ENCODE measurements at places on chromosomes 5 and 9.

GRCh38 chr5:67831048-67831447 lies 384.5 kb upstream of the PIK3R1 start:
- no peak for DNase-seq

DNA sequence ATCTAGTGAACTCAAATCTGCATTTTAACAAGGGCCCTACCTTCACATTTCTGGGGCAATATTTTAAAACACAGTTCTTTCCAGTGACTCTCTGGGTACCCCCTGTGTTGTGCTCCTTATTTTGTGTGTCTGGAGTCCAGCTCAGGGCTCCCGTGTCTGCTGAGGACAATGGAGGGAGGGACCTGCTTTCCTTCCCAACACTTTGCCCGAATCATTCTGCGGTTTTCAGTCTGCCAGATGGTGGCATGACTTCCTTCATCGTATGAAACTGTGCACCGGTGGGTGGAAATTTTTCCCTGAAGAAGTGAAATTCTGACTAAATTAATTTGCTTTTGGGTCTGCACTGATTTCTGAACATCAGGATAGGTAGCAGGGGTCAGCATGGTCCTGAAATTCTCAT lies 153.6 kb upstream of the CD180 start:
- DNase-seq: no peak

GRCh38 chr5:112861638-112861985 lies 525 bp downstream of the SRP19 start:
- DNase-seq: no peak

DNA sequence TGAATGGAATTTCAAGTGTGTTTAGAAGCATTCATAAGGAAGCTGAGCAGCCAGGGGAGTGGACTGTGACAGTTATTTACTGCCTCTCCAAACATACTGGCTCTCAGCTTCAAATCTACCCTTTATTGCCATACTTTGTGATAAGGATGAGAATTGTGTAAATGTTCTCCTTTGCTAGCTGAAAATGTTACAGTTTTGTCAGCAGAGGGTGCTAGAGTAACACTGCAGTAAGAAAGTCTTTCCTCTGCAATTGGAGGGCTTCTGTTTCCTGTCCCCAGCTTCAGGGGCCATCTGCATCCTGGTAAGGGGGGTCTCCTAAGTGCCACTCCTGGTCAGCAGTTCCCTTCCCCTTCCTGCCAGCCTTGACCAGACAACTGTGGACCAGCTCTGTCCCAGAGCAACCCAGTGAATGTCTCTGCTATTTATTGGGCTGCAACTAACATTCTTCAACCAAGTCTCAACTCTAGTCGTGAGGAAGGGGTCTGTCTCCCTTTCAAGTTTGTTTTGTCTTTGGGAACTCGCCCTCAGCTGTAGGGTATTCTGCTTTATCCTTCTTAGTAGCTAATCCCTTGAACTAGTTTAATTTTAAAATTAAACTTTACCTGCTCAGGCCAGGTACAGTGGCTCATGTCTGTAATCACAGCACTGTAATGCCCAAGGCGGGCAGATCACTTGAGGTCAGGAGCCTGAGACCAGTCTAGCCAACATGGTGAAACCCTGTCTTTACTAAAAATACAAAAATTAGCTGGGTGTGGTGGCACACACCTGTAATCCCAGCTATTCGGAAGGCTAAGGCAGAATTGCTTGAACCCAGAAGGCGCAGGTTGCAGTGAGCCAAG lies 45.3 kb downstream of the RAPGEF6 start:
- DNase-seq: peak; percentile 73

- DNase-seq: no peak
Measured at GRCh38 chr5:73591698-73592501, 26.4 kb downstream of the UTP15 start.

- DNase-seq: no peak
Measured at GRCh38 chr5:99773290-99773689, 761.9 kb upstream of the FAM174A start.

GRCh38 chr9:114057161-114057885 lies 20.8 kb downstream of the AMBP start:
- DNase-seq: no peak

DNA sequence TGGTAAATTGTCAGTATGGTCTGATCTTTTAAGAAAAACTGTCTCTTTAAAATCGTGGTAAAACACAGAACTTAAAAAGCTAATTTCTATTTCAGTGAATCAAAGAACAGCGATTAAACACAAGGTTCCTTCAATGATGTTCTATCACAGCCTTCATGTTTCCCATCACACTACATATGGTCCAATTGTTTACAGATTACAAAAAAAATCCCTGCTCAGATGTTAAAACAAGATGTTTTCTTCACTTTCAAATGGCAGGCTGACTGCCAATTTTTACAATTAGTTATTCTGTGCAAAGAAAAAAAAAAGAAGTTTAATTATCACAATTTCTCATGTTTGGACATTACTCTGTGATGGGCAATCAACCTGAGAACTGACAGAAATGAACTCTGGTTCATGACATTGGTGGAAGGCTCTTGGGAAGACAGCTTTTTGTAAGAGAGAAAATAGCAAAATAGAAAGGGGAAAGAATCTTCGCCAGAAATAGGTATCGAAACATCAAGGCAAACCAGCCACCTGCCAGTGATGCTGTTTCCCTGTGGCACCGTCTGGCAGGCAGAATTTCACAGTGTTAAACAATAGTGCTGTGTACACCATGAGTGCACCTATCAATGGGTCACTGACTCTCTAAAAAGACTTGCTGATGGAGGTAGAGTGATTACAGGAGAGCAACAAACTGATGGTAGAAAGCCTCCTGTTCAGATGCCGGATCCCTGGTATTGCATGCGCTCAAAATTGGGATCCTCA lies 1020.0 kb upstream of the ARRDC3 start:
- DNase-seq: no peak

DNA sequence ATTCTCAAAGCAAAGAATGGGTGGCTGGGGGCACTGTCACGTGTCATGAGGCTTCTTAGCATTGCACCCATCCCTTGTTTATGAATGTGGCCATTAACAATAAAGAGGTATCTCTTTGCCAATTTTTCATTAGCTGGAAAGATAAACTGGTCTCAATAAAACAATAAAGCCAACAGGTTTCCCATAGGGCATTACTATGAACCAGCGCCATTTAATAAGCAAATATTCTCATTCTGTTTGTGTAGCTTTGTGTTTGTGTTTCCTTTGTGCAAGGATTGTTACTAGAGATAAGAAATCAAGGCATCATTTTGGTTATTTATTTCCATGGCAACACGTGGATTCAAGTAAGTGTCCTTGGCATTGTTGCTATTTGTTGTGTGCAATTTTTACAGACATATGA lies 37.6 kb upstream of the CAST start:
- DNase-seq: no peak

- DNase-seq: peak; percentile 28
Measured at GRCh38 chr9:7799234-7799943, at the start of gene DMAC1. DMAC1 (minus strand) TSS chr9:7799778; CDS start chr9:7799734, 44 bp downstream.

- DNase-seq: no peak
Measured at GRCh38 chr9:16312962-16313546, 557.4 kb downstream of the BNC2 start.

- no peak for DNase-seq
Measured at GRCh38 chr5:74310386-74310785, 330.1 kb downstream of the ENC1 start.

DNA sequence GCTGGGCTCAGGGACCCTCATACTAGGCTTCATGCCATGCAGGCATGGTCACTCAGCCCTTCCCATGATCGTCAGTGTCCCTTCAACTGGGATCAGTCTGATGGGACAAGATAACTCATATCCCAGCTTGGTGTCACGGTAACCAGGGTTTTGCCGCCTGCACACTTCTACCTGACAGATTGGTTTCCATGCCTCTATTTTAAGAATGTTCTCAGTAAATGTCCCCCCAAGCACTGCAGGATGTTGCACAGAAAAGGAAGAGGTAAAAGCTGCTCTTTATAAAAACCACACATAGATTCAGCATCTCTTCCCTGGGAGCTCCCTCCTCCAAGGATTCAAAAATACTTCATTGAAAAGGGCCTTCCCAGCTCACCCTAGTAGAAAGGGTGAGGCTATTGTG lies 56.1 kb downstream of the SLIT3 start:
- no peak for DNase-seq

DNA sequence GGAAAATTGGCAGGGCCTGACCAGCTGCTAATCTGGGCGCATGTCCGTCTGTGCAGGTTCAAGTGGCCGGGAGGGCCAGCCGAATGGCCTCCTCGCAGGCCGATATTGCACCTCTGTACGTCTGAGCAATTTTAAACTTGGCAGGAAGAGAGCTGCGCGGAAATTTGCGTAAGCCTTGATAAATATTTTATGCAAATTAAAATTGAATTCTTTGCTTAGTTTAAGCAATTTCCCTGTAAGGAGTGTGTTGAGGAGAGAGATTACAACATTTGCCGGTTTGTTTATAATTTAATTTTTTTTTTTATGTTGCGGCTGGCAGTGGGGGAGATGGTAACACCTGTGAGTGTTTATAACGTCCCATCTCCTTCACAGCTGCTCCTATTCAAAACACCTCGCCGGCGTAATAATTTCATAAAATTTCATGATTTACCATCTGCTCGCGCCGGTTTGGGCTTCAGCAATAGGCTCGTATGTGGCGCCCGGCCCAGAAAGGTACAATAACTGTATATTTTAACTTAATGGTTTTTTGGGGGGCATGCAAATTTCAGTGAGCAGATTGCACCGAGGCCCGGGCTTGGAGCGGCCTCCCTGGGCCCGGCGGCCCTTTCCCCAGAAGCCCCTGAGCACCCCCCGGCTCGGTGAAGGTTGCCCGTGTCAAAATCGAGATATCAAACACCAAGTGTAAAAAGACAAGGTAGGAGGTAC lies 269.4 kb upstream of the MVB12B start:
- no peak for DNase-seq

DNA sequence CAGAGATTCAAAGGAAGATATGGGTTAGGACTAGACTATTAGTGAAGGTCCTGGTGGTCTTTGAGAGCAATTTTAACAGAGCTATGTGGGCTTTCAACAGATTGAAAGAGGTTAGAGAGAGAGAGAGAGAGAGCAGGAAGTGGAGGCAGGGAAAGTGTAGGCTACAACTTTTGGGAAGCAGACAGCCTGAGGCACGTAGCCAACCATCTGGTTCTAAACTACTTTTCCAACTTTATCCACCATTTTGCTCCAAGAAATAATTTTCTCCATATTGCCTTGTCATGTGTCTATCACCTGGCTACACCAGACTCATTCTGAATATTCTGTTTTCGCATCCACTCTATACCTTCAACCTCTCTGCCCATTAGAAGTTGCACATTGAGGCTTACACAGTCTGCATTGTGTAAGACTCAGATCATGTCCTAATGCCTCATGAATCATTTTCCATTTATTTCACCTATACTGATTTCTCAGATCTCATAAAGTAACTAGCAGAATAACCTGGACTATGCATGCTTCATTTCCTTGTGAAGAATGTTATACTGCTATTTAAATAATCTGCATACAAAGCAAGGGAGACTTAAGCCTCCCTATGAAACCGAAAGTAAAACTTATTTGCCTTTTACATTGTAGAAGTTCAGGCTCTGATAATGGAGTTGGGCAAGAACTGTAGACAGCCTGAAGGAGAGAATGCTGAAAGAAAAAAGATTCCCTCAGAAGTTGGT lies 235.6 kb downstream of the ELAVL2 start:
- no peak for DNase-seq

- DNase-seq: no peak
Measured at GRCh38 chr5:169637085-169637548, at the start of gene DOCK2. DOCK2 (plus strand) TSS chr5:169637275; CDS start chr5:169637327, 52 bp downstream.

DNA sequence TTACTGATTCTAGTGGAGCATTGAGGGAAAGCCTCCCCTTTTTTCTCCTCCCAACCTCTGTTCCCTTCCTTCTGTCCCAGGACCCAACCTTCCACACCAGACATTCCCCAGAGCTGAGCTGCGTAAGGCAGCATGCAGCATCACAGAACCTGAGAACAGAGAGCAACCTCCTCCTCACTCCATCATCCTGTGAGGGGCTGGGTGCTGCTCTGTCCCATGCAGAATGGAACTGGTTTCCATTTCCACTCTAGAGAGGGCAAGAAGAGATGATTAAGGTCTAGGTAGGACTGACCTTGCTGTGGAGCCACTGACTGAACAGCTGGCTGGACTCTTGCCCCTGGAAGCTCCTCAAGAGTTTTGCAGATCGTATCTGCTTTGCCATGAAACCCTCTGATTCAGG lies 30.1 kb upstream of the IL7R start:
- no peak for DNase-seq

DNA sequence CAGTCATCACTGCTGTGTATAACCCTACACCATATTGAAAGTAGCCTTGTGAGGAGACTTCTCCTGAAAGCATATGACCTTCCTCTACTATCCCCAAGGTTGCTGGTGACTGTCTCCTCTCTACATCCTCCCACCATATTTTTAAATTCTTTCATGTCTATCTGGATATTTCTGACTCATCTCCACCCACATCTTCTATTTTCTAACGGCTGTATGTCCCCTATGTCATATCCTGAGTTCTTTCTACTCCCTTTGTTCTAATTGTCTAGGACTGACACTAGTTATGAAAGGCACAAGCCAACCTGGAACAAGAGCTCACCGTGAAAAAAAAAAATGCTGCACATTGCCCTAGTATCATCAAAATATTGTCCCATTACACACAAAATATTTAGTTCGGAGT lies 218.3 kb upstream of the ZNF462 start:
- DNase-seq: no peak

GRCh38 chr9:98993570-98993945 lies 49.9 kb downstream of the COL15A1 start:
- no peak for DNase-seq

GRCh38 chr9:126692759-126693427 lies 79.2 kb downstream of the LMX1B start:
- DNase-seq: no peak

DNA sequence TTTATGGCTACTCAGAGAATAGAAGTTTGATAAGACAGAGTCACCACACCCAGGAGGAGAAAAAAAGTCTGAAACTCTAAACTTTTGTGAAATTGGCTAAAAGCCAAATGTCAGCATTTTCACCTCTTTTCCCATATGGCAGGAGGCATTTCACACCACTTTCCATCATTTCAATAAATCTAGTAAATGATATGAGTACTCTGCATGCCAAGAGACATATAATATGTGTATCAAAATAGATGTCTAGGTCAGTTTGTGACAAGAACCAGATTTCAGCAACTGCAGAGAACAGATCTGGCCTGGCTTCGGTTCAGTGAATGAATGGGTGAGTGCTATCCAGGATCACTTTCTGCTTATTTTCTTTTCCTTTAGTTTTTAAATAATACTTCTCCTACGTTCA lies 470.8 kb downstream of the ENC1 start:
- no peak for DNase-seq

- DNase-seq: no peak
Measured at GRCh38 chr5:124104344-124104743, 592.4 kb downstream of the CSNK1G3 start.

GRCh38 chr9:135468854-135469521 lies 10.6 kb upstream of the PPP1R26 start:
- no peak for DNase-seq

- DNase-seq: no peak
Measured at GRCh38 chr5:143572671-143573070, 169.2 kb upstream of the NR3C1 start.

DNA sequence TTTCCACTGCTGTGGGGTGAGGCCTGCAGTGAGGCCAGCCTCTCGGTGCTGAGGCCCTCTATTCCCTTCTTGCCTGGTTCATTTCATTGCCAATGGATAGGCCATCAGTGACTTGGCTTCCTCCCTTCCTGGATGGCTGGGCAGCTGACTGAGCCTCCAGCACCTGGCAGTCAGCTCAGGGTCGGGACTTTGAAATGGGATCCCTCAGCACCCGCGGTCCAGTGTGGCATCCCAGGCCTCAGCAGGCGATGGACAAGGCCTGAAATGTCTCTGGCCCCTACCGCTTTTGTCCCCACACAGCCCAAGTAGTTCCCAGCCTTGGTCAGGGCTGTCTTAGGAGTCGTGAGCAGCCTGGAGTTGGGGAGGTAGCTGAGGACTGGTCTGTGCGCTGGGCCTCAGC lies 17.2 kb downstream of the NDST1 start:
- DNase-seq: no peak

GRCh38 chr5:151504006-151504405 lies 56.6 kb downstream of the SLC36A1 start:
- DNase-seq: no peak

All from hematopoietic multipotent progenitor cell treated with erythropoietin and hydrocortisone succinate and interleukin-3 and kit ligand, for 15 days (in vitro differentiated cells).